ENCODE measurements at places on chromosomes 16 and 17.

GRCh38 chr17:7213895-7214299 lies 5.7 kb downstream of the DLG4 start:
- DNase-seq: peak; percentile 70

DNA sequence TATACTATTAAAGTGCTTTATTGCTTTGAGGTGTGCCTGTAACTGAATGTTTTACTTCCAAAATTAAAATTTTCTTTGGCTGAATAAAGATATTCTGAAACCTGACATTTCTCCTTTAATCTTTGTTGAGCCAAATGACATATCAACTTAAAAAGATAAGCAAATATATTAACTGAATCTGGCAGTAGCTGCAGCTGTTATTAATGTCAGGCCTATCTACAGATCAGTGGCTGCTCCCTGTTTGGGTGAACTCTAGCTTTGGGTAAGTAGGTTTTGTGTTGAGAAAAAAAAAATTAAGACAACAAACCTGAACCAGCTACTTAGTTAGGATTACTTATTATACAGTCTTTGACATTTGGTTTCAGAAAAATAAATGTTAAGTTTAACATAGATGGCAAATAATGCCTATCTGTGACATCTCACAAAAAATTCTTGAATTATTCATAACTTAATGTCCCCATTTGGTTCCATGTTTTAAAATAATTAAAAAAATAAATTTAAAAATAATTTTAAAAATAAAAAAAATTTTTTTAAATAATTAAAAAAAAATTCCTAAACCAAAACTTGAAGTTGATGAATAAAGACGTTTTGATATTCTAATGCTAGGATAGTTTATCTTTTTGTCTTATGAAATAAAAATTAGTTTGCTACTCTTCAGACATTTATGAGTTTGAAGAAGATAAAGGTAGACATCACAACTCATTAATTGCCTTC lies 19.8 kb downstream of the CPD start:
- DNase-seq: no peak

- DNase-seq: no peak
These were observed 184.9 kb downstream of the SEC14L1 start for GRCh38 chr17:77325577-77326075.

GRCh38 chr16:49854796-49855203 lies 1.1 kb downstream of the ZNF423 start:
- DNase-seq: no peak

DNA sequence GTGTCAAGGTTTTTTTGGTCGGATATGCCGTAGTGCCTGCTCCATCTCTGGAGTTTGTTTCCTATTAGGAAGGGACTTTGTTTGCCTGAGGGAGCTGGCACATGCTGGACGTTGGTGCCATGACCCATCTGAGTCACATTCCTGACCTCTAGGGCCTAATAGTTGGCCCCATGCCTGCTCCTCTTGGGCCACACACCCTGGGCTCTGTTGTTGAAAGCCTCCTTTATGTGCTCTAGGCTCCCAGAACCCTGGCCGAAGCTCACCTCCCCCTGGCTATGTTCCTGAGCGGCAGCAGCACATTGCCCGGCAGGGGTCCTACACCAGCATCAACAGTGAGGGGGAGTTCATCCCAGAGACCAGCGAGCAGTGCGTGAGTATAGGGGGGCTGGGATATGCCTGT lies 18.4 kb downstream of the LIMD2 start:
- no peak for DNase-seq

- DNase-seq: no peak
These were observed 7.8 kb downstream of the RARA start for GRCh38 chr17:40316571-40317344.

GRCh38 chr16:13042291-13042685 lies 140.9 kb downstream of the SHISA9 start:
- DNase-seq: no peak

GRCh38 chr16:27129401-27129800 lies 62.7 kb downstream of the C16orf82 start:
- no peak for DNase-seq

GRCh38 chr16:63069047-63069446 lies 1032.8 kb upstream of the CDH8 start:
- no peak for DNase-seq

- no peak for DNase-seq
These were observed 10.7 kb upstream of the SLC16A5 start for GRCh38 chr17:75077072-75077495.

GRCh38 chr17:58375256-58375655 lies 23.3 kb upstream of the SUPT4H1 start:
- no peak for DNase-seq

- peak; percentile 54 for DNase-seq
These were observed 14.2 kb downstream of the ANKFY1 start for GRCh38 chr17:4249452-4250029.

GRCh38 chr17:7177191-7177953 lies 1.8 kb downstream of the ASGR1 start:
- DNase-seq: peak; percentile 89

DNA sequence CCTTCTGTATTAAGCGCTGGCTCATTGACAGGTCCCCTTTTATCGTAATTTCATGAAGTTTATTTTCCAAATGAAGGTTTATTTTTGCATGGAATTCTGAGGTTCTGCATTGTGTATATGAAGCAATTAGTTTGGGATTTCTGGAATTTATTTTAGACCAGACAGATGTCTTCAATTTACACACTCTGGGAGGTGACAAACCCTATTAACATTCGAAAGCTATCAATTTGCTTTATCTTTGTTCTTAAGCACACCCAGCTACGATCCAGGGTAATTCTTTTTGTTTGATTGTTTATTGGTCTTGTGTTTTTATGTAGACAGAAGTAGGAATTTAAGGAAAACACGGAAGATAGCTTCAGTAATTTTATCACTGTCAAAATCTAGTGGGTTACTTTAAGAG lies 264.6 kb downstream of the HS3ST3A1 start:
- DNase-seq: no peak

GRCh38 chr16:90081606-90081970 lies 4.5 kb upstream of the PRDM7 start:
- no peak for DNase-seq

GRCh38 chr17:74951680-74952421 lies 16.2 kb downstream of the OTOP3 start:
- no peak for DNase-seq

GRCh38 chr16:3461151-3461550 lies 17.7 kb downstream of the NAA60 start:
- DNase-seq: no peak

DNA sequence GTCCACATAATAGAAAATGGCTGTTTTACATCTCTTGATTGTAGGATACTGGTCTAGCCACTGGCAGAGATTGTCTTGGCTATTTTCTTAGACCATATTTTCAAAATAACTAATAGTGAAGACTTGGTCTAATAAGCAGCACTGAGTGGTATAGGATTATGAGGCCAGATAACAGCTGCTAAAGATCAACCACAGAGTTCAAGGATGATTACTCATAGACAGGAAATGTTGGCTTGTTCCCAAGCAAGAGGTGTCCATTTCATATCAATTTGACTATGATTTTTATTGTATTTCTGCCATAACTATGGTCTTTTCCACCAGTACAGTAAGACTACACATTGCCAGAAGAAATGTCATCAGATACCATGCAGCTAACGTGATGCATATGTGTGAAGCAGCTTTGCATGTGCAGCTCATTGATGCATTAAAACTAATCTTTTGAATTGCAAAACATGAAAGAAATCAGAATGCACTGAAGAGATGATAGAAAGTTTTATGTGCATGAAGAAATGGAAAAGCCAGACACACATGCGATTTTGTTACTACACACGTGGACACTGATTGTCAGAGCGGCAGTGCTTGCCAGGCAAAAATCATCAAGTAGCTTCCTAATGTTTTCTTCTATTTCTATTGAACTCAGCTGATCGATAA lies 693.3 kb downstream of the CDH11 start:
- DNase-seq: no peak

GRCh38 chr17:9370467-9370866 lies 205.2 kb downstream of the STX8 start:
- DNase-seq: no peak

DNA sequence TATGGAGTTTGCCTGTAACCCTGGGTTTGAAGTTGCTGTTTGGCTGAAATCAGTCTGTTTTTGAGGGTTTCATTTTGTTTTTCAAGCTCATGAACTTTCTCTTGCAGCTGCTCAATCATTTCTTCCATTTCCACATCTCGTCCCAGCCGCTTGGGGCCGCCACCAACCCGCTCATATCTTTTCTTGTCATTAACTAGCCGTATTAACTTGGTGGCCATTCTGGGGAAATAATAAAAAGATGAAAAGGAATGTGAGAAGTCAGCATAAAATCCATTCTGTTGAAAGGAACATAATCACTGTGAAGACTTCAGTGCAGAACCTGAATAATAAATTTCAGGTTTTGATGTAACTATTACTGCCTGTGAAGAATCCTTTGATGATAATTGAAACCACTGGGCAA lies 11.5 kb downstream of the RPGRIP1L start:
- DNase-seq: no peak

DNA sequence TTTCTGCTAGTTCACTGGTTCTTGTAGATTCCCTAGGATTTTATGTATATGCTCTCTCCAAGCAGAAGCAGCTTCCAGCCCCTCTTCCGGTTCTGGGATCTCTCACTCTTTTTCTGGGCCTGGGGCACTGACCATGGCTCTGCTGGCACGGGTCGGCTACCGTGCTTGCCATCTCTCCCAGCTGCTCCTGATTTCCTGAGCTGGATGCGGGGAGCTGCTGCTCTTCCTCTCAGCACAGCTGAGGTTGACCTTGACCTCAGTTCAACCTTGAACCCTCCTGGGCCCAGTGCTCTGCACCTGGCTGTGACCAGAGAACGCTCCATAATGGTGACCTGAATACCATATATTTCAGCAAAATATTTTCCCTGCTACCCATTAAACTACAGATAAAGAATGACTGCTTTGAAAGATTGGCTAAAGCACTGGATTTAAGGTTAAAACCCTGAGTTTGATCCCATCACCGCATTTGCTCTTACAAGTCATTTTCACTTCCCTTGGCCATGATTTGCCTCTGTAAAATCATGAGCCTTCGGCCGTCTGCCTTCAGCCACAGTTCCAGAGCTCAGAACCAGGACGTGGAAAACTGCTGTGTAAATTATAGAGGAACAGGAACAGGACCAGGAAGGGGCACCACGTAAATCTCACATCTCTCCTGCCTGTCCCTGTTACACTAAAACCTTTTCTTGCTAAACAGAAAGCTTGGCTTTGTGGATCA lies 130.8 kb upstream of the CHMP6 start:
- no peak for DNase-seq

GRCh38 chr17:2083613-2084035 lies 28.7 kb downstream of the HIC1 start:
- DNase-seq: peak; percentile 75

DNA sequence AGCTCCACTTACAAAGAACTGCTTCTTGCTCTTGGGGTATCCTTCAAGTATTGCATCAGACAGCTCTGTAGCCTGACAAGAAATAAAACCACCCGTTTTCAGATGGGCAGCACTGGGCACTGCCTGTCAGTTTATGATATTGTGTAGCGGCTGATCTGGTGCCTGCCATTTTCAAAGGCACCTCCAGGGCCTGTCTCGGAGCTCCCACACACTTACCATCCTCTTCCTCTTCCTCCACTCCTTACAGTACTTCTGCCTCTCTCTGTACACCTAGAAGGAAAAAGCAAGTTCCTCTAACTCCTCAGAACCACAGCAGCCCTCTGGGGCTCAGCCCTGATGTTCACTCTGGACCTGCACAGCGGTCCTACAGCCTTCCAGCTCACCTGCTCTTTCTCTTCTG lies 4.4 kb downstream of the PSMC3IP start:
- no peak for DNase-seq

GRCh38 chr17:64172510-64172909 lies 42.6 kb upstream of the ERN1 start:
- no peak for DNase-seq

DNA sequence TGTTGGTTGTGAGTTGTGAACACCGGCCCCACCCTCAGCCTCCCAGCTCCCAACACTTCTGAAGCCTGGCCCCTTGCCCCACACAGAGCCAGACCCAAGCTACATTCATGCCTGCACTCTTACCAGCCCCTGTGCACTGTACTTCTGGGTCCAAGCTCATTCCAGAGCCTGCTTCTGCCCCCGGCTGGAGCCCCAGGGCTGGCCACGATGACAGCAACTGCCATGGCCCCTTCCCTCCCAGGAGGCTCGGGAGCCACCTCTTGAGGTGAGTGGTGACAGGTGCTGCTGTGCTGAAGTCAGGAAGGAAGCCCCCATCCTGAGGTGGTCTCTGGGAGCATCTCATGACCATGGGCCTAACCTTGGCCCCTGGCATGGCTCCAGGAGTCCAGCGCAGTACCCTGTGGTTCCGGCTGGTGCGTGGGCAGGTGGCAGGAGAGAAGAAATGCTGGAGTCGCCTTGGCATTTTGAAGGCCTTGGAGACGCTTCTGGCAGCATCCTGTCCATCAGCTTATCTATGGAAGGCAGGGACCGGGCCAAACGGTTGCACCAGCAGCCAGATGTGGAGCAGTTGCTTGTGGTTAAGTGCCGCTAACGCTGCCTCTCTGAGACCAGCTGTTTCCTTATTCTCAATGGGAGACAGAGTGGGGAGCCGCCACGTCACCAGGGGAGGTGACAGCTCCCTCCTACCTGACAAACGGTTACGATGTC lies 3.9 kb upstream of the CDT1 start:
- no peak for DNase-seq

GRCh38 chr17:72838068-72838467 lies 254.4 kb downstream of the SLC39A11 start:
- no peak for DNase-seq

GRCh38 chr17:81306491-81306890 lies 11.4 kb upstream of the SLC38A10 start:
- DNase-seq: no peak

- no peak for DNase-seq
These were observed 348.5 kb downstream of the KCNJ2 start for GRCh38 chr17:70517816-70518215.

- DNase-seq: no peak
These were observed 37.8 kb downstream of the YPEL2 start for GRCh38 chr17:59369031-59369975.

DNA sequence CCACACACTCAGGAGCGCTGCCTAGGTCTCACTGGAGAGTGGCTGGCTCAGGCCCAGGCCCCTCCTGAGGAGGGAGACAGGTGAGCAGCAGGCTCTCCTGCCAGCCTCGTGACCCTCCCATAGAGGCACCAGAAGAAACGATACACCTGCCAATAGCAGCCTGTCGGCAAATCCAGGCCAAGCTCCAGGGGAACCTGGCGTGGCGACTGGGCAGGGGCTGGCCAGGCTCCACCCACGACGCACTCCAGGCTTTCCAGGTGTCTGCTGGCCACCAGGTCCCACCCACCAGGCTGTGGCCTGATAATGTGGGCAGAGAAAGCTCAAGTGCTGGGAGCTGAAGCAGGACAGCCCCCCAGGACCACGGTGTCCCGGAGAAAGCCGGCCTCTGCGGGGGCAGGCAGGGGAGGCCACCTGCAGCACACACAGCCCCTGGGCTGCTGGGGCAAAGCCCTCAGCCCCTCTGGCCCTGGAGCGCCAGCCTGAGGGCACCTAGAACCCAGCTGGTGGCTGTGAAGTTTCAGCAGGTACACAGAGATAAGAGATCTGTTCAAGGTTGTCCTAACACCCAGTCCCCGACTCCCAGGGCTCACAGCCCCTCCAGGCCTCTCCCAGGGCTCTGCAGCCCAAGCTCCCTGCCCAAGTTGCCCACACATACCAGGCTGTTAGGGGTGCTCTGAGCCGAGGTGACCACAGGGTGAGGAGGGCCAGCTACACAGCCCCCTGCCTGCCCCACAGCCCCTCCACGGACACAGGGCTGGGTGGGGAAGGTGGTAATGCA lies 2.4 kb downstream of the PGAP6 start:
- no peak for DNase-seq

Measured in GM20000 (cell line).